ENCODE measurements at places on chromosomes 1 and 21.

DNA sequence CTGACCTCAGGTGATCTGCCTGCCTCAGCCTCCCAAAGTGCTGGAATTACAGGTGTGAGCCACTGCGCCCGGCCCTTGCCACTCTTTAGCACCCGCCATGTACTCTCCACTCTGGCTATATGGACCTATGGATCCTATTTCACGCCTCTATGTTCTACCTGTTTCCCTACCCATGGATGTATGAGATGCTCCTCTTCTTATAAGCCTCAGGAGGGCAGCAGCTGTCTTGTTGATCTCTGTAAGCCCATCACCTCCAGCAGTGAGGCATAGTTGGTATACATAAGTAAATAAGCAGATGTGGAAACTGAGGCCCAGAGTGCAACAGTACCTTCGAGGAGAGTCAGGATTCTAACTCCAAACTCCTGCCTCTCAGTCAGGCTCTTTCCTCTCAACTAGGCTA is 24.7 kb upstream of the ARTN start:
- no peak for DNase-seq

GRCh38 chr1:20823845-20824244 is 36.7 kb upstream of the HP1BP3 start:
- DNase-seq, result no peak

DNA sequence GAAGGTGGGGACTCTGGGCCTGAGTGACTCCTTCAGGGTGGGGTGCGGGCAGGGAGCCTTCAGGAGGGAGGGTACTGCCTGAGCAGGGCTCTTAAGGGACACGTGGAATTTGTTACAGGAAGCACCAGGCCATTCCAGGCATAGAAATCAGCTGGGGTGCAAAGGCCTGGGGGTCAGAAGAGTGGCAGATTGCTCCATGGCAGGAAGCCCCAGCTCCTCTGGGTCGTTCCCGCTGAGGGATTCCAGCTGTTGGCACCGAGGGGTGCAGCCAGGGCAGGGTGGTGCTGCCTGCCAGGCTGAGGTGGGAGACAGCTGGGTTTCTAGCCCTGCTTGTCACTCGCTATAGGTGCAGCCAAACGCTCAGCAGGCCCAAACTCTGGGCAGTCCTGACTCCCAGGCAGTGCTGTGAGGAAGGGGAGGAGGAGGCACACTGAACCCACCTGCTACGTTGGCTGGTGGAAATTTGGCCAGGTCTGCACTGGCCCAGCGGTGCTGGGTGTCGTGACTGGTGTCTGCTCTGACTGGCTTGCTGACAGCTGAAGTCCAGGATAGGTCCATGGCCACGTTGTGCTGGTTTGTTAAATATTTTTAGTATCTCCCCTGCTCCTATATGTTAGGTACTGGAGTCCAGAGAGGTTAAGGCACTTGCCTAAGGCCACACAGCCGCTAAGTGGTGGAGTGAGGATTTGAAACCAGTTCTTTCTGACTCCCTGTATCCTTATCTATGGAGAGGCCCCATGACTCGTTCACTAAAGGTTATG is 19.3 kb downstream of the TNFRSF1B start:
- DNase-seq, result no peak

GRCh38 chr1:20981915-20982314 is 194.8 kb downstream of the EIF4G3 start:
- peak; percentile 37 for DNase-seq

DNA sequence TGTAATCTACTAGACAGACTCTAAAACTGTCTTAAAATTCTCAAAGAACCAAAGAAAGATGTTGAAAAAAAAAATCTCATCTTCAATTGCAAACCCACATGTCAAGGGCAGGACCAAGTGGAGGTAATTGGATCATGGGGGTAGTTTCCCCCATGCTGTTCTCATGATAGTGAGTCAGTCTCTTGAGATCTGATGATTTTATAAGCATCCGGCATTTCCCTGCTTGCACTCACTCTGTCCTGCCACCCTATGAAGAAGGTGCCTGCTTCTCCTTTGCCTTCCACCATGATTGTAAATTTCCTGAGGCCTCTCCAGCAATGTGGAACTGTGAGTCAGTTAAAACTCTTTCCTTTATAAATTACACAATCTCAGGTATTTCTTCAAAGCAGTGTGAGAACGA is 257.0 kb downstream of the HHIPL2 start:
- DNase-seq, result no peak

DNA sequence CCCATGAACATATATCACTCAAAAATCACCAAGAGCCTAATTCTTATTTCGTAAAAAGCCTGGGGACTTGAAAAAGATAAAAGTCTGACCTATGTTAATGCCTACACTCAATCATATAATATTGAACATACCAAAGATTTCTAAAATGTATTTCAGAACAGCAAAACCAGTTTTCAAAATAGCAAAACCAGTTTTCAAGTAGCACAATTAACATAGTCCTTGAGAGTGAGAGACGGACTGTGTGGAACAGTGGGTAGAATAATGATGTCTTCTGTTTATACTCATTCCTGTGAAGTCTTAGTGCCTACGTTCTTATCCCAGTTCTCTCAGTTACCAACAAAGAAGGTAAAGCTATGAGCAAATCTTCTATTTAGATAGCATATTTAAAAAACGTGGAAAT is 22.3 kb upstream of the RGS2 start:
- no peak for DNase-seq

DNA sequence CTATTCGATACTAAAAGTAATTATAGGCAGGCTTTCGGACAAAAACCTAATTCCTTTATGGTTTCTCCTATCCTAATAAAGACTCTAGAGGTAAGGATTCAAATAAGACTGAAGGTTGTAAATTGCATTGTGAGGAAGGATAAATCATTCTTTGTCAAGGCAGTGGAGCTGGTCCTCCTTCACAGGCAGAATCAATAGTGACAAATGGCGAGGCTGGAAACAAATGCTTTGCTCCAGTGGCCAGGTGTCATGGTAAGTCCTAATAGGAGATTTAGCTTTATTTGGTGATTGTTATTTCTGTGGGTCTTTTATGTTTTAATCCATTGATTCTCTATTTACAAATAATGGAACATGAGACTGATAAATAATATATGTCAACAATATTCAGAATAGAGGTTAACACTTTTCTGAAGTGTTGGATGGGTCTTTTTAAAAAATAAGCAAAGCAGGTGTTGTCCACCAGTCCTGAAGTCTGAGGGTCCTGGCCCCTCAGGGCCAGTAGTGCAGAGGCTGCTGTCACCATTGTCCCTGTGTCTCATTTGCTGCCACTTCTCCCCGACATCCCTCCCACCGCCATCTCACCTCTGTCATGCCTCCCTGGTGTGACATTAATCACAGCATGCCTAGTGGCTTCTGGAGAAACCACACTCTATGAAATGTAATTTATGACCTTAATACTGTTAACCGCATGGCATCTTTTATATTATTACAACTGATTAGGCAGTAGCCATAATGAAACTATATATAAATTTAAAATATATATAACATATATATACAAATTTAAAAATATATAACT is 120.9 kb upstream of the MAGI3 start:
- no peak for DNase-seq

- no peak for DNase-seq
These were observed 161.8 kb downstream of the AMY1C start for GRCh38 chr1:103911450-103911849.

GRCh38 chr1:61425040-61425439 is 299.9 kb downstream of the TM2D1 start:
- DNase-seq, result no peak

DNA sequence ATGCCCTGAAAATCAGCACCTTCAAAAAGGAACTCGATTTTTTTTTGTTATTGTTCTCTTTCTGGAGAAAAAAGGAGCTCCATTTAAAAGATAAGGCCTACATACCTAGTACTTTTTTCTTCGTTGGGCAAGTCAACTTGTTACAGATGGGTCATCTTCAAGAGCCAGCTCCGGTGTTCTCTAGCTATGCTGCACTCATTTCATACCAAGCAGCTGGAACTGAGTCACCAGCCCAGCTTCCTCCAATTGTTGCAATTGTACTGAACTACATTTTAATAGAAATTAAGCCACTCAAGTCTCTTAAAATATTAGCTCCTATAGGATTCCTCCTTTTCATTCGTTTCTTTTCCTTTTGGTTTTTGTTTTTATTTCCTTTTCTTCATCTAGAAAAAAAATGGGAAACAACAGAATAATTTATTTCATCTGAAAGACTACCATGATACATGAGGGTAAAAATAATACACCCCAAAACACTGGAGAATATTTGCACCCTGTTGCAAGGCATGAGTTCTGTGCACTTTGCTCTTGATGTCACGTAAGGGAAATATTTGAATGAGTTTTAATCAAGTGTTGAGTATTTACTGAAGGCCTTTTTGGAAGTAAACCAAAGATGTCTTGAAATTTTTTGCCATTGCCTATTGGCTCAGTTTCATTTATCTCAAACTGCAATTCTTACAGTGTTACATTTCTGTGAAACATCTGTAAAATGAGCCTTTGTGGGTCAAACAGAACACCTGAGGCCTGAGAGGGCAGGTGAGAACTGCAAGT is 60.5 kb downstream of the CLIC4 start:
- DNase-seq, result peak; percentile 75

DNA sequence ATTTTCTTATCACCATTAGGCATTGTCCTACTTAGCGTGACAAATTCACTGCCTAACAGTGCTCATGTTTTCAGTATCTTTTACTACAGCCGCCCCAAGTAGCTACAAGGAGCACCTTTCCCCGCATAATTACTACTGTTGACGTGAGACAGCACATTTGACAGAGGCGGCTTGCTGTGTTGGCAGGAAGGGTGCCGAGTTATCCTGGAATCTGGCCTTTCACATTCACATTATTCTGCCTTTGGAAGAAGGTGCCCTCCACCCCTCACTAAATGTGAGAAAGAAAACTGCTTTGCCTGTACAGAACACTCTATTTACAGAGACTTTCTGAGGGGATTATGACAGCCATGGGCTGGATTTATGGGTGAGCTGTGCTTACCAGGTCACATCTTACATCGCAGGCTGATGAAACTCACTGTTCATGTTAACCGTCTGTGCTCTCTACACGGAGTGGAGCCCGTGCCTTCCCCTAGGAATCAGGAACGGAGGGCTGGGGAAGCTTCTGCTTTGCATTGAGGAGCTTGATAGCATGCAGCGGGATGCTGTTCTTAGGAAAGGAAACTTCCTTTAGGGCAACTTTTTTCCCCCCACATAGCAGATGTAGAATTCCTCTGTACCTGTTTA is 148.0 kb upstream of the ZRANB2 start:
- no peak for DNase-seq

DNA sequence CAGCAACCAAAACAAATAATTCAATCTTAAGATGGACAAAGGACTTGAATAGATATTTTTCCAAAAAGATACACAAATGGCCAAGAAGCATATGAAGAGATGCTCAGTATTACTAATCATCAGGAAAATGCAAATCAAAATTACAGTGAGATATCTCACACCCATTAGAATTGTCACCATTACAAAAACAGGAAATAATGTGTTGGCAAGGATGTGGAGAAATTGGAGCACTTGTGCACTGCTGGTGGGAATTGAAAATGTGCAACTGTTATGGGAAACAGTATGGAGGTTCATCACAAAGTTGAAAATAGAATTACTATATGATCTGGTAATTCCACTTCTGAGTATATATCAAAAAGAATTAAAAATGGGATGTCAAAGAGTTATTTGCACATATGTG is 83.2 kb downstream of the SH3GLB1 start:
- no peak for DNase-seq

- no peak for DNase-seq
These were observed 71.7 kb upstream of the MROH9 start for GRCh38 chr1:170863621-170864020.

DNA sequence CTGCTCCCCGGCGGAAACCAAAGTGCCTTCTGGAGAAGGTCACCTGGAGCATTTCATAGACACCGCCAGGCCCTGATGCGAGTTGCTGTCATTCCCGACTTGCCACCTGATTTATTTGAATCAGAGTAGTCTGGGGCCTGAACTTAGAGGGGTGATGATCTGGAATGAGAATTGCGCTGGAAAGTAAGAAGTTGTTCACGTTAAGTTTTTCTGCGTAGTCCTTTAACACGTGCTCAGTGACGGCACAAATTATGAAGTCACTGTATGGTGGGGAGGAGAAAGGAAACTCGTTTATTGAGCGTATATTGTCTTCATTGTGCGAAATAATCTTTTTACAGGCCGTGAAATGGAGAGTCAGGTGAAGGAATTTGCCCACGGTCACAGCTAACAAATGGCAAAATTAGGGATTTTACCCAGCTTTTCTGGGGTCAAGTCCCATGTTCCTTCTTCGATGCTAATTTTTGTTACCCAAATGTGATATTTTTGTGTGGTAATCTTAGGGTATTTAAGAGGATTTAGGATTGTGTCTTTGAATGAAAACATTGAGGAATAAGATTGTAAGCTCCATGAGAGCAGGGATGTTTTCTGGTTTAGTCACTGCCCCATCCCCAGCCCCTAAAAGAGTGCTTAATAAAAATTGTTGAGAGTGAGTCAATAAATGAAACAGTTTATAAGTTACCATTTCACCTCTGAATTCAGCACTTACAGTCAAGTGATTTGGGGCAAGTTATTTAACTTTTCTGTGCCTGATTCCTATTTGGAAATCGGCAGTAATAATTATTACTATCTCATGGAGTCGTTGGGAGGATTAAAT is 46.4 kb upstream of the NBL1 start:
- peak; percentile 29 for DNase-seq

GRCh38 chr21:26470351-26471098 is 102.6 kb downstream of the CYYR1 start:
- DNase-seq, result no peak

GRCh38 chr21:34938089-34938764 is 110.9 kb downstream of the RUNX1 start:
- no peak for DNase-seq

DNA sequence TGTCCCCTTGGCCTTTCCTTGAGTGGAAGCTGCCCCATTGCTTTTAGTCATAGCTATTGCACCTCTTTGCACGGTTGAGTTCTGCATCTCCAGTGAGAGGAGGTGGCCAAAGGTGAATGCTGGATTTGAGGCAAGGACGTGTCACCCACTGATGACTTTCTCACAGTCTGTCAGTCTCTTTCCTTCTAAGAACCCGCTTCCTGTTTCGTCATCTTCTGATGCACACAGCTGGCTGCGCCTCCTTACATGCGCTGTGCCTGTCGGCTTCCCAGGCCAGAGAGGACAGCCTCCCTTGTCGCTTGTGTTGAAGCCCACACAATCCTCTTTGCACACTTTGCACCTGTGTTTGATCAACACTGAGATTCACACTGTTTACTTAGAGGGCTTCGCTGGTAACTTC is 41.8 kb upstream of the PWP2 start:
- DNase-seq, result peak; percentile 7

GRCh38 chr1:93200714-93201113 is 20.2 kb downstream of the CCDC18 start:
- DNase-seq, result no peak

Data from AG10803 (cell line).